Lower leg skin (tissue), 4 donors: ENCODE measurements at places on chromosomes 12 and 14.

- DNase-seq = no peak
Observed at GRCh38 chr12:111656016-111656415, 29.7 kb downstream of the BRAP start.

GRCh38 chr14:92121207-92121669, 268 bp downstream of the NDUFB1 start:
- peak; percentile 44 for DNase-seq

GRCh38 chr14:100012478-100013327, 52.5 kb upstream of the EVL start:
- DNase-seq = no peak

GRCh38 chr12:81252228-81252627, 174.3 kb downstream of the ACSS3 start:
- no peak for DNase-seq

- DNase-seq = peak; percentile 86
Observed at GRCh38 chr14:98957211-98958047, 314.6 kb downstream of the BCL11B start.

DNA sequence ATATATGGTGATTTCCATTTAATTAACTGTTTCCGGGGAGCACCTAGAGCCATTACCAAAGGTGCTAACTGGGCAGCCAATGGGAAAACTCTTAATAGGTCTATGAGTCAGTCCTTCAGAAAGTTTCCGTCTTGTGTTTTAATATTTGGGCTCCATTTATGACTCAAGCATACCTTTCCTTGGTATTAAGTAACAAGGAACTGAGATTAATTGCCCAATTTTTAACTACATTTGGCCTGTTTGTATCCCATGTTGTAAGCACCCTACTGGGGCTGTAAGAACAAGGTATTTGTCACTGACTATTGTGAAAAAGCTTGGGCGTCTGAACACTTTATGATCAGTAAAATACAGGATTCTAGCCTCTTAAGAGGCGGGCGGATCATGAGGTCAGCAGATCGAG, 62.8 kb upstream of the FOXN3 start:
- DNase-seq = no peak

DNA sequence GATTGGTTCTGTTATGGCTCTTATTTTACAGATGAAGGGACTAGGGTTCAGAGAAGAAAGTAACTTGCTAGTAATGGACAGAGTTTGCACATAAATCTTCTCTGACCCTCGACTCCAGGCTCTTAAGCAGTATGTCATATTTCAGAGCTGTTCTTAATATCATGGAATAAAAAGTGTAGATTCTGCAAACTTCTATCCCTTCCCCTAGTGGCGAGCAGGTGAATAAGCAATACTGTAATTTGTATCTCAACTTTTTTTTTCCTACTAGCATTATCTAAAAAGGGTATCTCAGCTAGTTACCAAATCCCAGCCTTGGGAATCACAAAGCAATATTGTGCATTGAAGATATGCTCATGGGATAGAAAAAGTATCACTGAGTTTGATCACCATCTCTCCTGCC, 83.2 kb downstream of the ANO4 start:
- no peak for DNase-seq

- no peak for DNase-seq
Observed at GRCh38 chr12:104682790-104683279, 226.1 kb downstream of the CHST11 start.

- no peak for DNase-seq
Observed at GRCh38 chr12:70919597-70920035, 922 bp downstream of the PTPRR start.

- DNase-seq = peak; percentile 82
Observed at GRCh38 chr12:53052419-53053217, 2.8 kb downstream of the TNS2 start.

- no peak for DNase-seq
Observed at GRCh38 chr14:74019408-74020137, 424 bp downstream of the BBOF1 start.

GRCh38 chr12:105164068-105164467, 56.5 kb downstream of the WASHC4 start:
- DNase-seq = no peak

DNA sequence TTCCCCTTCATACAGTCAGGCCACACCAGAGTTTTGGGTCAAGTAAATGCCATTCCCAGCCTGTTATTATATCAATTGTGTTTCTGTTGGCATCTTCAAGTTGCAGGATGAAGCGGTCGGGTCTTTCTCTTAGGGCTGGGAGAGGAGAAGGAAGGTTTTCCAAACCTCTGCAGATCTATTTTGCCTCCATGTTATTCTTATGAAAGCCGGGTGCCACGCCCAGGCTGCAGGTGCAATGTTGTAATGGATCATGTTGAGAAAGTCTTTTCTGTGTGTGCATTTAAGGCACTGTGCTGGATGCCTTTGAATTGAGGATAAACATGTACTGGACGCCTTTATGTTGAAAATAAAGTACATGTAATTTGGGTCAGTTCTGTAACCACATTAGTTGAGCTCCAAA, 164.4 kb upstream of the HIF1A start:
- peak; percentile 68 for DNase-seq

DNA sequence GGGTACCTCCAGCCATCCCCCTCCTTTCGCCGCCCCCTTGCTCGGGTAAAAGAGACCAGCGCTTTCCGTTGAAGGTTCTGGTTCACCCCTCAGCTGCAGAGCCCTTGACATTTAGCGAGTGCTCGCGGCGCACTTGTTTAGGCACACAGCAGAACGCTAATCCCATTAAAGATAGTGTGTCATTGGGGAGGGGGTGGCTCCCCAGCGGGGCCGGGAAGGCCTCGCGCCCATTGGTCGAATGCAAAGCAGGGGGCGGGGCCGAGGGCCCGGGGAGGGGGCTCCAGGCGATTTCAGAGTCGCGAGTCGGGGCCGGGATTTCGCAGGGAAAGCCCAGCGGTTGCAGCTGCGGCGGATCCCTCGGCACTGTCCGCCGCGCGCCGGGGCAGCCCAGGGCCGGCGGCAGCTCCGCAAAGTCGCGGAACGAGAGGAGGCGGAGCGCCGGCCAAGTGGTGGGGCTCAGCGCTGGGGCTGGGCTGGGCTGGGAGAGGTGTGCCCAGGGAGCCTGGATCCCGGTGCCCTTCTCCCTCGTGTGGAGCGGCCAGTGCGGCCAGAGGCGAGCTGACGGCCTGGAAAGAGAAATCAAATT, 122.9 kb downstream of the TSPAN9 start:
- DNase-seq = no peak

DNA sequence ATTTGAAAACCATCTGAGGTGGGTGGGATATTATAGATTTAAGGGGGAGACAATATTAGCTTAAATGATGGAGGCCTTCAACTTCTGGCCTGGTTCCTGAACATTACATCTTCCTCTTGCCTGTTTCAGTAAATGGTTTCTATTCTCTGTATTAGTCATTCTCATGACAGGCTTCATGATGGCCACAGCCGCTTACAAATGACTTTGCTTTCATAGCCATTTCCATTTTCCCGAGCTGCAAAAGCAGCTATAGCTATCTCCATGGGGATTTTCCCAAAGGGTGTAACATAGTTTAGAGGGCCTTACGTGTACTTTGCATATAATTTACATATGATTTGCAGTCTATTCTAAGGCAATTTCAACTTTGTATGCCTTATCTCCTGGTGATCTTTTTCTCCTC, 121.8 kb downstream of the NRXN3 start:
- no peak for DNase-seq

- DNase-seq = no peak
Observed at GRCh38 chr12:52655251-52655650, 3.2 kb upstream of the KRT2 start.

DNA sequence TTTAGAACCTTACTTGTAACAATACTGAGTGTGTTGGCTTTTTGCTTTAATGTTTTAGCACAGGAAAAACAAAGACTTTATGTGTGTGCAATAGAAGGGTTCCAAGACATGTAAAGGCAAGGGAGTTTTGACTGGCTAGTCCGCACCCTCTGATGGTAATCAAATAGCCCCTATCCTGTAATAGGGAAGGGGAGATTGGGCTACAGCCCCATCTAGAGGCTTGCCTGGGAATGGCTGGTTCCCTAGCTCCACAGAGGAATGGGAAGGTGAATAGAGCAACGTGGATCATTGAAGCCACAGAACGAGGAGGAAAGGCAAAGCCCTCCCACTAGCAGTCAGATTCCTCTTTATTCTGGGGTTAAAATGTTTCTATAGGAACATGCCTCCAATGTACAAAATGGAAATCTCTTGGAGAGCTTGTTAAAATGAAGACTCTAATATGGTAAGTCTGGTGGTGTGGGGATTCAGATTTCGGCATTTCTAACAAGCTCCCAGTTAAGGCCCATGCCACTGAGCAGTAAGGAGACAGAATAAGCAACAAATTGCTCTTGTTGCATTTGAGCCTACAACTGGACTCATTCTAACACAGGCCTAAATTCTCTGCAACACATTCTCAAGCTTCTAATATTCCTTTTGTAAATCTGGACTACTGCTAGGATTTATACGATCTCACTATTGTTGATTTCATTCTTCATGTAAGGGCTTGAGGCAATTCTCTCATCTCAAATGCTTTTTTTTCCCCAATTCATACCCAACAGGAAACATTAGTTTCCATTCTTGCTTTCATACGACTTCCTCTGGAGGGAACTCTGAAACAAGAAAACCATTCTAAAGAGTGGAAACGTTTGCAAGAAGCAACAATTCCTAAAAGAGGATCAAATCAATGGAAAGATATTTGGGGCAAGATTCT, 57.1 kb downstream of the NIN start:
- DNase-seq = peak; percentile 87

DNA sequence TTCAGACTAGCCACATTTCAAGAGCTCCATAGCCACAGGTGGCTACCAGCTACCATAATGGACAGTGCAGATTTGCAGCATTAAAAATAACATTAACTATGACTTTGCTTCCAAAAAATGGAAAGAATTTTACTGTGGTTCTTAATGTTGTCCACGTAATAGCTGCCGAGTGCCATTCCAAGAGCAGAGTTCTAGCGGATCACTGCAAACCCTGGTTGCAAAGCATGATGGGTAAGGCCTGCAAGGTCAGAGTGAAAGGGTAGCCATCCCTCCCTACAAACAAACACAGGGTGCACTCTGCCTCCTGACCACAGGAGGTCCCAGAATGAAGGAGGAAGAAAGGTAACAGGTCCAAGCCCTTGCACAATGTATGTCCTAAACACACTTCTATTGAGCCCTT, 157.6 kb downstream of the DPF3 start:
- no peak for DNase-seq

- no peak for DNase-seq
Observed at GRCh38 chr12:13340149-13340548, 143.6 kb downstream of the EMP1 start.

DNA sequence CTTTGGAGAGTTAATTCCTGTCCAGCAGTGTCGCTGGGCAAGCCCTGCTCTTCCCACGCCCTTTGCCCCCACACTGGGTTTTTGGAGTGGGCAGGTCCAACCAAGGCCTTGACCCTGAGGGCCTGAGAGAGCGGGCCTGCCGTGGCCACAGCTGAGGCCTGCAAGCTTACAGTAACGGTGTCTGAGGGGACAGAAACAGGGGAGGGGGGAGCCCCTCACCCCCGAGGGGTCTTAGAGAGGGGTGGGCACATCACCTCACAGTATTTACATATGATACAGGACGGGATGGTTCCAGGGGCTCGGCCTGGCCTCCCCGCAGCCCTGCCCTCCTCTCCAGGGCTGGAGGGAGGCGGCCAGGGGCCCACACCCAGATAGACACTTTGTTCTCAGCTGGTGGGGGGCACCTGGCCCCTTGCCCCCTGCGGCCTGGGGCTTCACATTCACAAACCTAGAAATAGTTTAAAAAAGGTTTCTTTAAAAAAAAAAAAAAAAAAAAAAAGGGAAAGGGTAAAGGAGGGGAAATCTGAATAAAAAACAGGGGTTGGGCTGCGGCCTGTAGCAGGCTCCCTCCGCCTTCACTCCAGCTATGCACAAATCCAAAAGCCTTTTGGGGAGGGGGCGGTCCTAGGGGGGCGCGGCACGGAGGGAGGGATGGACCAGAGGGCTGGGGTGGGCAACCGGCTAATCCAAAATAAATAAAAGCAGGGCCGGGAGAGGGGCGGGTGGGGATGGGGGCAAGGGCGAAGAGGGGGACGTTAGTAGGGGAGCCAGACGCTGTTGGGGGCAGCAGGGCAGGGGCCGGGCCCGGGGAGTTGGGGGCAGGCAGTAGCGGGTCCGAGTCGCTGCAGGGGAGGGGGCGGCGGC, 14.8 kb upstream of the PLA2G1B start:
- no peak for DNase-seq

DNA sequence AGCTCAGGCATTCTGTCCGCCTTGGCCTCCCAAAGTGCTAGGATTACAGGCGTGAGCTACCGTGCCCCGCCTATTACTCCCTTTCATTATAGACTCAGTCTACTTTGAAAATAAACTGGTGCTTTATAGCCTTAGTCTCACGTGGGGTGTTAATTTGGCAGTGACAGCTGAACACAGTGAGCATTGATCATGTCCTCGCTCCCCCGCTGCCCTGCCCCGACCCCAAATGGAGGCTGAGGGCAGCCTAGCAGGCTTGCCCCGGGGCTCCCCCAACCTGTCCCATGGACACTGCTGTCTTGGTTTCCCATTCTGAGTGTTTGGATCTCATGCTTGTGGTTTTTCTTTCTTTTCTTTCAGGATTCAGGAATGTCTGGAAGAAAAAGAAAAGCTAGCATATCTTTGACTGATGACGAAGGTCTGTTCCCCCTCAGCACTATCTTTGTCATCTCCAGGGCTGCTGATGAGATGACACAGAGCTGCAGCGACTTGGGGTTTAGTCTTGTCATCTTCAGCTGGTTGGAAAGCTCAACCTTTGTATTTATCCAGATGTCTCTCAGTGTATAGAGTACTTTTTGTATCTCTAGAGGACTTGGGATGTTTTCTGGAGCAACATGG, 42.2 kb downstream of the EP400 start:
- DNase-seq = peak; percentile 66

GRCh38 chr12:53585448-53586125, 40.6 kb downstream of the ATF7 start:
- DNase-seq = no peak

DNA sequence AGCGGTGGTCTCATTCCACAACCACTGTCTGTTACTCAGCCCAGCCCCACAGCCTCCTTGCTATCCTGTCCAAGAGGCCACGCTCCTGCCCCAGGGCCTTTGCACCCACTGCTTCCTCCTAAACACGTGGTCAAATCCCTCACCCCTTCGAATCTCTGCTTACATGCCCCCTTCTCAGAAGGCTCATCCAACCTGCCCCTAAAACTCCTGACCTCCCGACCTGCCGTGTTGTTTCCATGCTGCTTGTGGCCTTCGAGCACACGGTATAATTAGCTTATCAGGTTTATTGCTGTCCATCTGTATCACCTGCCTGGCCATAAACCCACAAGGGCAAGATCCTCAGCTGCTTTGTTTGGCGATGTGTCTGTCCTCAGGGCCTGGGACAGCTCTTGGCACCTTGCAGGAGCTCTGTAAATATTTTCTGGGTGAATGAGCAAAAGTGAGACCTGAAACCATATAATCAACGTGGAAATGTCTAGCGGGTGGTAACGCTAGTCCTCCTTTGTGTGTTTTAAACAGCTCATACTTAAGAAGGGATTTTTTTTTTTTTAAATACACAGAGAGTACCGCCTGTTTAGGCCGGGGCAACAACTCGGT, 36.0 kb downstream of the SCARB1 start:
- no peak for DNase-seq
